ENCODE measurements at places on chromosomes 13 and 19.

DNA sequence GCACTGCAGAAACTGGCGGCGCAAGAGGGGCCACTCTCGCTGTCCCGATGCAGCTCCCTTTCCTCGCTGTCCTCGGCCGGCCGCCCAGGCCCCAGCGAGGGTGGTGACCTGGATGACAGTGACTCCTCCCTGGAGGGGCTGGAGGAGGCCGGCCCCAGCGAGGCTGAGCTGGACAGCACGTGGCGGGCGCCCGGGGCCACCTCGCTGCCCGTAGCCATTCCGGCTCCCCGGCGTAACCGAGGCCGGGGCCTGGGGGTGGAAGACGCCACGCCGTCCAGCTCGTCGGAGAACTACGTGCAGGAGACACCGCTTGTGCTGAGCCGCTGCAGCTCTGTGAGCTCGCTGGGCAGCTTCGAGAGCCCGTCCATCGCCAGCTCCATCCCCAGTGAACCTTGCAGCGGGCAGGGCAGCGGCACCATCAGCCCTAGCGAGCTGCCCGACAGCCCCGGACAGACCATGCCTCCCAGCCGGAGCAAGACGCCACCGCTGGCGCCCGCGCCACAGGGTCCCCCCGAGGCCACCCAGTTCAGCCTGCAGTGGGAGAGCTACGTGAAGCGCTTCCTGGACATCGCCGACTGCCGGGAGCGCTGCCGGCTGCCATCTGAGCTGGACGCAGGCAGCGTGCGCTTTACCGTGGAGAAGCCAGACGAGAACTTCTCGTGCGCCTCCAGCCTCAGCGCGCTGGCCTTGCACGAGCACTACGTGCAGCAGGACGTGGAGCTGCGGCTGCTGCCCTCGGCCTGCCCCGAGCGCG, 12.4 kb downstream of the C19orf25 start:
- no peak for DNase-seq

- peak; percentile 60 for DNase-seq
Observed at GRCh38 chr19:9917321-9917720, 19.0 kb downstream of the OLFM2 start.

DNA sequence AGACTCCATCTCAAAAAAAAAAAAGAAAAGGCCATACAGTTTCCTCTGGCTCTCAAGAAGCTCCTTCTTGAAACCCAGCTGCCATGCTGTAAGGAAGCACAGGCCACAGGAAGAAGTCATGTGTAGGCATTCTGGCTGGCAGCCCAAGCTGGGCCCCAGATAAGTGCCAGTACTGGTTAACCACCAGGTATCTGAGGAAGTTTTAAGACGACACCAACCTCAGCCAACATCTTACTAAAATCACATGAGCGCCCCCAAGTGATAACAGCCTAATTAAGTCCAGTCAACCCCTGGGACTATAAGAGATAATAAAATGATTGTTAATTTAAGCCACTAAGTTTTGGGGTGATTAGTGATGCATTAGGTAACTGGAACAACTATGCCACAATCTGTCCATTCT, 27.4 kb upstream of the AKT2 start:
- no peak for DNase-seq

- no peak for DNase-seq
Observed at GRCh38 chr13:98496479-98496791, 80.5 kb downstream of the STK24 start.

- DNase-seq: peak; percentile 12
Observed at GRCh38 chr13:41610404-41610803, 153.1 kb downstream of the RGCC start.

- no peak for DNase-seq
Observed at GRCh38 chr13:110690516-110690915, 15.4 kb downstream of the CARS2 start.
